ENCODE measurements at places on chromosomes 13 and 19.

DNA sequence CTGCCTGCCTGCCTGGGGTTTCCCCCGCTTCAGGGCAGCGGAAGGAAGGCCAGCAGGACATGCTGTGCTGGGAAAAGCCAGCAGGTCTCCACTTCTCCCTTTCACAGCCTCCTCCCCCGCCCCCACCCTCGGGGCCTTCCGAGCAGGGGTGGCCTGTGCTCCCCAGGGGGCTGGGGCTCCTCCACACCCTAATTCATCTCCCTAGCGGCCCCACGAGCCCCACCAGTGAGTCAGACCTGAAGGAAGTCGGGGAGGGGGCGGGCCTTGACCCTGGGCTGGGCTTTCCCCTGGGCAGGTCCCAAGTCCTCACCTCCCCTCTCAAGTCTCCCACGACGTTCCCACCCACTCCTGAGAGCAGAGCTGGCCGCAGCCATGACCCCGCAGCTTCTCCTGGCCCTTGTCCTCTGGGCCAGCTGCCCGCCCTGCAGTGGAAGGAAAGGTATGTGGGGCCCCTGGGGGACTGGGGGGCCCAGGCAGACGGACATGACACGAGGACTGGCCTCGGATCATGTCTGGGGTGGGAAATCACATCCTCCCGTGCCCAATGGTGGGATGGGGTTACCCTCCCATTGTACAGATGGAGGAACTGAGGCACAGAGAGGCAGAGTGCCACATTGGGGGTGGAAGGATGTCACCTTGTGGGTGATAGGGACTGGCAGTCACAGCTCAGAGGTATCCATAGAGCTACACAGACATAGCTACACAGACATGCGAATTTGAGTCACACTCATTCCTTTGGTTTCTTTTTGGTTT is at the start of gene EBI3:
Gene EBI3, plus strand, starts transcription at position 345 of the 753 bp plus-strand sequence. Its CDS starts 28 bp downstream, at position 373.
- no peak for DNase-seq

- DNase-seq, result no peak
Measured at GRCh38 chr13:30156826-30157615, 150.3 kb downstream of the KATNAL1 start.

- DNase-seq, result peak; percentile 83
Measured at GRCh38 chr13:62684359-62684758, 1268.7 kb upstream of the PCDH20 start.

GRCh38 chr13:99640260-99640659 is 139.0 kb downstream of the TM9SF2 start:
- no peak for DNase-seq

- no peak for DNase-seq
Measured at GRCh38 chr13:30690282-30691188, 44.8 kb upstream of the ALOX5AP start.

- DNase-seq, result no peak
Measured at GRCh38 chr19:42480335-42481095, 37.8 kb upstream of the CXCL17 start.
